ENCODE measurements at places on chromosomes 5 and 9.
A peak's percentile ranks its signal among the peaks of the same experiment; 100 is the strongest.

DNA sequence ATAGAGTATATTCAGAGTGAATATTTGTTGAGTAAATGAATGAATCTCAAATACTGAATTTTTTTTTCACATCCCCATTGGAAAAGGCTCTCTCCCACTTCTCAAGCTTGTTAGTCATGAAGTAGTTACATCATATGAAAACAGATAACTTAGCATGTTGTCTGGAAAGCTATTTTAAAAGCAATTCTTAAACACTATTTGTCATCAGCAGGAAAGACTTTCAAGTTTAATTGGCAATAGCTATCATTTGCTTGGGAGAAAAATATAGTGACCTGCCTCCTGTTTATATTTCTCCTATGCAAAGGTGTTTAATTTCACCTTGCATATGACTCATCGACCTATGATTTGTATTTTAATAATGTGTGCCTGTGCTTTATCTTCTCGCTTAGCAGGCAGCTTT, 499.8 kb upstream of the GRIA1 start:
- DNase-seq = no peak

- no peak for DNase-seq
These were observed 310.1 kb downstream of the RFX3 start for GRCh38 chr9:3215658-3216057.

GRCh38 chr9:81074221-81074620, 615.1 kb downstream of the TLE1 start:
- no peak for DNase-seq

DNA sequence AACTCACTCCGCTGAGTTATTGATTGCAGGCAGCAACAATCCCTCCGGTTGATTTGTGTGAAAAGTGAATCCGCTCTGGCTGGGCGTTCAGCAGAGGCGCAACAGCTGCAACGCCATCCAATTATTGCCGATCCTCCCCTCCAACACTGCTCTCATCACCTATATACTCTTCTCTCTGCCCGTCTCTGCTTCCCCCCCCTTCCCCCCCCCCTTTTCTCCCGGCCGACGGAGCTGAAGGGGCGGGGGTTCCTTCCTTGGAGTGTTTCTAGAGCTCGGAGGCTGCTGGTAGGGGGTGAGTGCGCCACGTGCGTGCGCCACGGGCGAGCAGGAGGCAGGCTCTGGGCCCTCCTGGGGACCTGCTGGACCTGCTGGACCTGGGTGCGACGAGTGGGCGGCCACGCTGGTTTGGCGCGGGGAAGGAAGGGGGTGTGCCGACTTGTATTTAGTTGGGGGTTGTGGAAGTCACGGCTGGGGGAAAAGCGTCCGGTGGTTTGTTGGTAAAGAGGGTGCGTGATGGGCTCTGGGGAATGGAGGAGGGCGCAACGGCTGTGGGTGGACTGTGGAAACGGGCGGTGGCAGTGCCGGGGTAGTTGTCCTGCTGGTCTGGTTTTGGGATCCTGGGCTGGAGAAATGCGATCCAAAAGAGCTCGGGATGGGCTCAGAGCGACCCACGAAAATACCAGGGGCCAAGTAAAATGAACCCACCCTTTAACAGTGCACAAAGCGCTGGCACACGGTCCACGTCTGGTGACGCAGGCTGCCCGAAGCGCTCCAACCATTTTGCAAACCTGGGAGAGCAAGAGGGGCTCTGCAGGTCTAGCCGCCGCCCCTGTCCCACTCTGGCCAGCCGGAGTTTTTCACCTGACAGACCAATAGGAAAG, 6.4 kb upstream of the MEF2C start:
- DNase-seq = peak; percentile 40

- no peak for DNase-seq
These were observed 93.9 kb upstream of the LMX1B start for GRCh38 chr9:126519660-126520420.

DNA sequence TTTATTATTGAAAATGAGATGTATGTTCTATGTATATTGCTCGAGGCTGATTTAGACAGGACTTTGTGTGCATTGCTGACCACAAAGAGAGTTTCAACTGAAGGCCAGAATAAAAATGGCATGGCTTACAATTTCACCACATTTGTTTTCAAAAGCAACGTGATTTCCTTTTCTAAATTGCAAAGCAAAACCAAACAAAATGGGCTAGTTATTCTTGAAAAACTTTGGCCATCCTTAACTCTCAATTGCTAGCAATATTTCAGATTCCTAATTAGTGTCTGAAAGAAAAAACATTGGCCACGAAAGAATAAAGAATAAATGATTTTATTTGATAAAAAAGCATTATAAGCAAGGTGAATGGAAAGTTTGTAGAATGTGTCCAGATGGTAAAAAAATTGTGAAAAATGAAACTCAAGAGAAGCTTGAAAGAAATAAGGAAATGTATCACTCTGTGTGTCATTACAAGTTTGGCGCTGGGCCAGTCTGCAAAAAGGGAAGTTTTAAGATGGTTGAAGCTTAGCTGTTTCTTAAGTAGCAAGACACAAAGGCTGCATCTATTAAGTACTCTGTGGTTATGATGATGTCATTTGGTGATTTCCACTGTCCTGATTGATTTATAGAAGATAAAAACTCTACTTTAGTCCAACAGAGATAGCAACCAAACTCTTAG, 89.2 kb upstream of the PRLR start:
- no peak for DNase-seq

Data from substantia nigra (tissue), 51 donors.